ENCODE measurements at places on chromosomes 5 and 9. TPM values are rescaled to one million over a fixed set of nuclear protein-coding genes. Genes with fewer than 3 reads are reported as not detected.

DNA sequence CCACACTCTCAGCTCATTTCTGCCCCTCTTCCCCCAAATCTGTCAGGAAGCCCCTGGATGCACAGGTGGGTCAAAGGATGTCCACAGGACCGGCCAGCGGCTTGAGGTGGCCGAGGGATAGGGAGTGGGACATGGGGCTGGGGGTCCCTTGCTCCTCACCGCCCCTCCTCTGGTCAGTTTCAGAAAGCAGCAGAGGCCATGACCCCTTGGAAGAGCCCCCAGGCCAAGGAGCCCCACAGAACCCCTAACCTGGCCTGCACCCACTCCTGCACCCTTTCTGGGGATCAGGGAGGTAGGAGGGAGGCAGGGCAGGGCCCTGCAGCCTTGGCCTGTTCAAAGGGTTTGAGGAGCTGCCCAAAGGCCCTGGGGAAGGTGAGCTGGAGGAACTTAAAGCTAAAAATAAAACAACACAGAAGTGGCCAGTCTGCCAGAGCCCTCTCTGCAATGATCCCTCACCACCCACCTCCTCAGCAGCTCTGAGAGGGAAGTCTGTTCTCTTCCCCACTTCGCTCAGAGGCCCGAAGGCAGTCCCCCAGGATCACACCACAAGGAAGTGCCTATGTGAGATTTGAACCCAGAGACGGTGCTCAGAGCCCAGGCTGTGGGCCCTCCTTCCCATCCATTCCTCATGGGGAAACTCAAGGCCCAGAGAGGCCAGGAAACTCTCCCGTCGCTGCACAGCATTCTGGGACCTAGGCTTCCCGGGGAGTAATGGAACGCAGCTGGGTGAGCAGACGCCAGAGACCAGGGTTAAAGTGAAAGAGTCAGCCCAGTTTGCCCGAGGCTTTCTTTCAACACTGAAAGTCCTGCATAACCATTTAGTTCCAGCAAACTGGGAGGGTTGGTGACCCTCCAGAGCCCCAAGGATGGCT, 910 bp downstream of the ENG start:
- peak overlapping the region; percentile 37 for H3K27ac ChIP-seq
- peaks cover 4% of the 10 kb centered on the region for H3K36me3 ChIP-seq
- DNase-seq = no peak

- no peaks in the 10 kb centered on the region for H3K4me1 ChIP-seq
- no peak for DNase-seq
- H3K4me3 ChIP-seq = no peak overlapping the region
- no peaks in the 10 kb centered on the region for H3K27me3 ChIP-seq
- H3K27ac ChIP-seq = no peak overlapping the region
- no peaks in the 10 kb centered on the region for H3K36me3 ChIP-seq
These were observed 24.4 kb upstream of the FNIP1 start for GRCh38 chr5:131821221-131821620.

- H3K36me3 ChIP-seq = no peaks in the 10 kb centered on the region
- peaks cover 9% of the 10 kb centered on the region for H3K27me3 ChIP-seq
- no peak for DNase-seq
- H3K4me1 ChIP-seq = no peaks in the 10 kb centered on the region
These were observed 117.0 kb downstream of the NXNL2 start for GRCh38 chr9:88651682-88652633.

DNA sequence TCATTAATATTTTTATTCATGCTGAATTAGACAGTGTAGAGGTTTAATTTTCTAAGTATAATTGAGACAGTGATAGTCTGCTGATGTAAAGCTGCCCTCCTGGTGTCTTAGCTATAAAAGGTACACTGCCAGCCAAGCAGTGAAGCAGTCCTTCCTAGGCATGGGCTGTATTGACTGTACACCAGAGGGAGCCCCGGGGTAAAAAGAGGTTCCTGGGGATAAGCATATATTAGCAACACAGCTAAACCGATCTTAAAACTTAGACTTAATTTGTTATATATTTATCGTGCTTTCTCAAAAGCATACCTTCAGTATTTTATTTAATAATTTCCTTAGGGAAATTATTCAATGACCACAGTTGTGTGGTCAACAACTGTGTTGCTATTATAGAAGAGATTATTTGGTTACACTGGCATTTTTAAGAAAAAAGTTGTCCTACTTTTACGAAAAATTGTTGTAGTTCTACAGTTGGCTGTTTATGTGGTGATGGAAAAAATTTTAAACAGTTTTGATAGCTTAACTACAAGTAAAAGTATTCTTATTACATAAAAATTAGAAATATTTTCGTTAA, 68.8 kb downstream of the ELL2 start:
- no peaks in the 10 kb centered on the region for H3K4me1 ChIP-seq
- H3K27me3 ChIP-seq = no peaks in the 10 kb centered on the region
- H3K4me3 ChIP-seq = no peak overlapping the region
- DNase-seq = no peak
- peaks cover 7% of the 10 kb centered on the region for H3K36me3 ChIP-seq

SPINK4 gene
- total RNA-seq = not detected

TAF11L5 gene
- not detected for total RNA-seq

NUTM2F gene
- total RNA-seq = not detected

MRPS2 gene
- total RNA-seq = 36.6 TPM

Measured in T-cell (primary cell).